ENCODE measurements at places on chromosomes 2 and 18. TPM values are rescaled to one million over a fixed set of nuclear protein-coding genes. Genes with fewer than 3 reads are reported as not detected.

Gene DNAJC5G
- total RNA-seq, result not detected

Gene TUBA4B
- not detected for total RNA-seq

Gene AQP12A
- not detected for total RNA-seq

DNA sequence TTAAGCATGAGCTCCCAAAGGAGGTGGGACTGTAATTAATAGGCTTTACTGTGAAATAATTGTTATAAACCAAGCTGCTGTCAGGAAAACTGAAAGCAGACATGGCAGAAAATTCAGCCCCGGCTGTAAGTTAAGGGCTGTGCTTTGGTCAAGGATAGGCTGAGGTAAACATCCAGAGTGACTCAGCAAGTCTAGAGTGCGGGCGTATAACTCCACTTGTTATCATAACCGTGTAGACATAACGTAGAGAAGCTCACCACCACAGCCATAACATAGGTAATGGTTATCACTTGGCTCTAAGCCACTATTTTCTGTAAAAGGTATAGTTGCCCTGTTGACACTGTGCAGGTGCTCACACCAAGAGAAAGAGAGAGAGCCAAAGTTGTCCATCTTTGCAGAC lies 316.8 kb downstream of the DCDC2C start:
- no peak overlapping the region for H3K27ac ChIP-seq
- no peaks in the 10 kb centered on the region for H3K27me3 ChIP-seq
- DNase-seq, result no peak
- no peaks in the 10 kb centered on the region for H3K36me3 ChIP-seq
- no peaks in the 10 kb centered on the region for H3K4me1 ChIP-seq

DNA sequence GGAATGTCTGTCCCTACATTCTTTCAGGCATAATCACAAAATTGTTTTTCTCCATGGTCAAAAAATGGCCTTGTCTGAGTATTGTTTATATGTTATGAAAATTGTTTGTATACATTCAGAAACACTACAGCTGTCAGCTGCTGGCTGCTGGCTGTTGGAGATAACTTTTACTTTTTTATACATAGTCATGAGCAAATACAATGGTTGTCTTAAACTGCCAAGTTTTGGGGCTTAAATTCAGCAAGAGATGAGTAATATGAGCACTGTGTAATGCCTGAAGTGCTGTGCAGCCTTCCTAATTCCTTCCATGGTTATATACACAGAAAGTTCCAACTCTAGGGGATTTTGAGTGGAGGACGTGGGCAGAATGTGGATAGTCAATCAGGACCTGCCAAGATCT lies 168.9 kb upstream of the RMP24 start:
- H3K4me3 ChIP-seq, result no peak overlapping the region
- no peaks in the 10 kb centered on the region for H3K36me3 ChIP-seq
- no peak for DNase-seq
- no peak overlapping the region for H3K27ac ChIP-seq
- H3K4me1 ChIP-seq, result no peaks in the 10 kb centered on the region

DNA sequence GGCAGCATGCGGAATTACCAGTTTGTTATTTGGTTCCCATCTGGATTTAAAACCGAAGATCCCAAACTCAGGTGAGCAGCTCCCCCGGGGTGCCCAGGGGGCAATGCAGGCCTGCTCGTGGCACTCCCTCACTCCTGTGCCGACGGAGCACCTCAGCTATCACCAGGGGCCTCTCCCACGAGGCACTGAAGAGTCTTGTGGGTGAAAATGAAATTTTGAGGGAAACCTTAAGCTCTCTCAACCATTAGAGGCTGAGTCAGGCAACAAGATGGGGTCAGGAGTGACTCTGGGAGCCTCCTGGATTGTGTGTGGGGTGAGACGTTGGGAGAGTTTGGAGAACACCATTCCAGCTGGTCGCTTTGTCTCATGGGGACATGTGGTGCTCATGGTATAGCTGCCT lies 189.0 kb downstream of the PRKCE start:
- H3K27ac ChIP-seq, result no peak overlapping the region
- DNase-seq, result no peak
- no peaks in the 10 kb centered on the region for H3K27me3 ChIP-seq
- H3K4me3 ChIP-seq, result no peak overlapping the region

- no peak overlapping the region for H3K4me3 ChIP-seq
- H3K27me3 ChIP-seq, result no peaks in the 10 kb centered on the region
- H3K27ac ChIP-seq, result no peak overlapping the region
These were observed 7.2 kb downstream of the CCDC68 start for GRCh38 chr18:54952026-54952425.

- H3K27ac ChIP-seq, result no peak overlapping the region
- no peaks in the 10 kb centered on the region for H3K27me3 ChIP-seq
- no peaks in the 10 kb centered on the region for H3K36me3 ChIP-seq
- no peak overlapping the region for H3K4me3 ChIP-seq
These were observed 801.4 kb upstream of the ZEB2 start for GRCh38 chr2:145321344-145321743.
